ENCODE measurements at places on chromosomes 11 and 22.

- H3K4me1 ChIP-seq, result peaks cover 6% of the 10 kb centered on the region
- no peak overlapping the region for H3K27ac ChIP-seq
- DNase-seq, result no peak
- H3K27me3 ChIP-seq, result no peaks in the 10 kb centered on the region
- no peaks in the 10 kb centered on the region for H3K36me3 ChIP-seq
Observed at GRCh38 chr11:2724653-2725367, 25.0 kb upstream of the KCNQ1OT1 start.

DNA sequence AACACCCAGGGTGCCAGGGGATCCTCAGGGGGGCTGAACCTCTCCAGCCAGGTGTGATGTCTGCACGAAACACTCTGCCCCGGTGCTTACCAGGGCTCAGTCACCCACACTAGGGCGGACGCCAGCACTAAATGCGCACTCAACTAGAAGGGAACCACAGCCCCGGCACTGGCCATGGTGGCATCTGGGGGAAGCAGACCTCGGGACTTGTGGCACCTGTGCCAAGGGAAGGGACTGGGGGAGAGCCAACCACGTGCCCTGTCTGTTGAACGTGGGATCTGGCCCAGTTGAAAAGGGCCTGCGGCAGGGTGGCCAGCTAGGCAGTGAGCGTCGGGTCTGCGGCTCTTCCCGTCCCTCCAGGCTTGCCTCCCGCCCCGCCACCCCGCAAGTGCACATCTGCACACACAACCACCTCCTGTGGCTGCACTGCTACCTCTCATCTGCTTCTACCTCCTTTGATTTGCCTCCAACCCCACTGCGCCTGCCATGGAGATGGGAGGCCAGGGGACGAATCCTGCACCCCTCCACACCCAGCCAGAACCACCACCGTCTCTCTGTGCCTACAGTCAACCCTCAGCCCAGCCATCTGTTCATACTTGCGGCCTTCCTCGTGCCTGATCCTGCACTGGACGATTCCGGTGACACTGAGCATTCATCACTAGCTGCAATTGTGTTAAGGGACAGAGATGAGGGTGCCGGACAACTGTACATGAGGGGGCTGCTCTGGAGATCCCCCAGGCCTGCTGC lies 15.0 kb upstream of the MOB2 start:
- DNase-seq, result no peak
- peaks cover 16% of the 10 kb centered on the region for H3K36me3 ChIP-seq
- H3K27ac ChIP-seq, result no peak overlapping the region
- H3K4me3 ChIP-seq, result peak overlapping the region; percentile 15
- H3K4me1 ChIP-seq, result peaks cover 35% of the 10 kb centered on the region
- H3K27me3 ChIP-seq, result no peaks in the 10 kb centered on the region

DNA sequence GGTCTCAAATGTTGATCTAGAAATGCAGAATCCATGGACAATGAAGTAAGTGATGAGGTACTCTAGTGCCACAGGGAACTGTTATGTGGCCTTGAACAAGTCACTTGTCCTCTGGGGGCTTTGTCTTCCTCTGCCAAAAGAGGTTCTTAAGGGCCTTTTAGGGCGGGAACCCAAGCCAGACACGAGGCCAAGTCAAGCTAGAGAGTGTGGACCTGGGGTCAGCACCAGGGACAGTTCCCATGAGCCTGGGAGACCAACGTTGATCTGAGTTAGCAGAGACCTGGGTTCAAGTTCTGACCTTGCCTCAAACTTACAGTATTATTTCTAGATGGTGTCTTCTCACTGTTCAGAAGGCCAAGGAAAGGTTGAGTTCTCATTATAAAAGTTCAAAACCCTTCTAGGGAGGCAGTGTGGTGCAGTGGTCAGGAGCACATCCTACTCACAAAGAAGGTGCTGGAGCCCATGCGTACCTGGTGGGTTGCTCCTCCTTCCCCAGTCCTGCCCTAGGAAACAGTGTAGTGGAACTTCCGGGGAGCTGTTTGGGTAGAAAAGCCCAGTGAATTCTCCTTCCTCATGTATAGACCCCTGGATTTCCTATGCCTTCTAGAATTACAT lies 121.5 kb downstream of the CHST1 start:
- no peak overlapping the region for H3K27ac ChIP-seq
- no peaks in the 10 kb centered on the region for H3K4me1 ChIP-seq
- peaks cover 45% of the 10 kb centered on the region for H3K27me3 ChIP-seq
- H3K4me3 ChIP-seq, result no peak overlapping the region

GRCh38 chr11:57391111-57391510 lies 661 bp upstream of the PRG2 start:
- H3K27ac ChIP-seq, result no peak overlapping the region
- H3K36me3 ChIP-seq, result no peaks in the 10 kb centered on the region
- peaks cover 11% of the 10 kb centered on the region for H3K27me3 ChIP-seq
- no peaks in the 10 kb centered on the region for H3K4me1 ChIP-seq
